ENCODE measurements at places on chromosomes 16 and 17.
A peak's percentile ranks its signal among the peaks of the same experiment; 100 is the strongest.

DNA sequence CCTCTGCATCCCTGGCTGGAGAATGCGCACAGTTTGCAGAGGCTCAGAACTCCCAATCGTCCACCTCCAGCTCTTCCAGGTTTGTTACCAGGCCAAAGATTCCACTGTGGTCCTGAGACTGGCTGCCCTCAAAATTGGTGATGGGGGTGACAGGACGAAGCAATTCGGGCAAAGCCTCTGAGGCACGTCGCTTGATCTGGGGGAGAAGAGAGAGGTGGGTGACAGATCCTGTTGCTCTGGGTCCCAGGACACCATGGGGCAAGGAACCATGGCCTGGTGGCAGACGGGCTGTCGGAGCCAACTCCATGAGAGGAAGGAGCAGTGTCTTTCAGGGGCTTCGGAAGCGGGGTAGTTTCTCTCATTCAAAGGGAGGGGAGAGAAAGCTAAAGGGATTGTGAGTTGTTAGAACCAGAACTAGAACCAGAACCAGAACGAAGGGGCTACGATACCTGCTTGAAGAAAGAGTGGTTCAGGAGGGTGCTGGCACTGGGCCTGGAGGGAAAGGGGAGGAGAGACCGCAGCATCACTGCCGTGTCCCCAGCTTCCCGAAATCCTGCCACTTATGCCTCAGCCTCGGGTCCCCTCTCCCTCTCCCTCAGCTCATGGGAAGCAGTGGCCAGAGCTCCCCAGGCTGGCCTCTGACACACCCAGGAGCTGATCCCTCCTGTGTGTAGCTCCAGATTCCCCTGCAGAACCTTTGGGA lies 3.8 kb upstream of the LIMD2 start:
- DNase-seq = no peak

GRCh38 chr16:11140466-11140865 lies 115.5 kb downstream of the SOCS1 start:
- DNase-seq = no peak

DNA sequence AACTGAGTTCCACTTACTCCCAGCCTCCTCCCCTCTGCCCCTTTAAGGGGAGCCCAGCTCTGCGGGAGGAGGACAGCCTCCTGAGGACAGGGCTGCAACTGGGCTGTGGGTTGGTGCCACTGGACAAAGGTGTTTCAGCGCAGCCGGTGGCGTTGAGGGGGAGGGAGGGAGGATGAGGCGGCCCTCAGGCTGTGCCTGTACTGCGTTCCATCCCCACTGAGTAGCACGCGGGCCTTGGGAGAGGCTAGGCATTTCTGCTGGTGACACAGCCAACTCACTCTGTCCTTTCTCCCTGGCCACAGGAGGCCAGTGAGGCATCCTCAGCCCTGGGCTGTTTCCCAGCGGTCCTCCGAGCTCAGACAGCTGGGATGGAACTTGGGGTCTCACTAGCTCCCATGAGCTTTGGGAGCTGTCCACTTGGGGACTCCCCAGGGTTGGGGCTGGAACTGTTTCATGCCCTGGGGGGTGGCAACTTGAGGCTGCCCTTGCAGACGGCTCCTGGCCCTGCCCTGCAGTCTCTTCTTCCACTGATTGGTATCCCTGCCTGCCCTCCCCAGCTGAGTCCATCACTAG lies 70.5 kb downstream of the MPRIP start:
- DNase-seq = no peak

DNA sequence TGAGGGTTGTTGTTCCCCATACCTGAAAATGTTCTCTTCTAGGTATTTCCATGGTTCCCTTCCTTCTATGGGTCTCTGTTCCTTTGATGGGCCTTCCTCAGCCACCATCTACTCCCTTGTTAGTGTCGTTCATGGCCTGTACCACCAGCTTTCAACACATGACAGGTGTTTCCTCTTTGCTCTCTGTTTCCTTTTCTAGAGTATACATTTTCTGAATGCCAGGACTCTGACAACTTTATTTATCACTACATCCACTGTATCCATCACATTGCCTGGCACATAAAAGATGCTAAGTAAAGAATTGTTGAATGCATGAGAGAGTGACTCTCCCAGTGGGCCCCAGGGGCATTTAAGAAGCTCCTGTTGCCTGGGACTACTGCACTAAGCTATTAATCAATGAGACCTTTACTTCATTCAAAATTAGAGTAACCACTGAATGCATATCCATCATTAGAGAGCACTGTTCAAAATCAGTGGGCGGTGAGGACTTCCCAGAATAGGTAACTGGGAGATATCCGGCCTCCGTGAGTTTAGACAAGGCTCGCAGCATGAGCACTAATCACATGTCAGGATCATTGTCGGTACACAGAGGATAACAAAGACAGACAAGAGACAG lies 255.0 kb downstream of the CBLN1 start:
- DNase-seq = peak; percentile 2

GRCh38 chr17:40903129-40903847 lies 18.2 kb upstream of the KRT20 start:
- no peak for DNase-seq

- peak; percentile 61 for DNase-seq
These were observed 41.5 kb downstream of the TK2 start for GRCh38 chr16:66508248-66508913.

DNA sequence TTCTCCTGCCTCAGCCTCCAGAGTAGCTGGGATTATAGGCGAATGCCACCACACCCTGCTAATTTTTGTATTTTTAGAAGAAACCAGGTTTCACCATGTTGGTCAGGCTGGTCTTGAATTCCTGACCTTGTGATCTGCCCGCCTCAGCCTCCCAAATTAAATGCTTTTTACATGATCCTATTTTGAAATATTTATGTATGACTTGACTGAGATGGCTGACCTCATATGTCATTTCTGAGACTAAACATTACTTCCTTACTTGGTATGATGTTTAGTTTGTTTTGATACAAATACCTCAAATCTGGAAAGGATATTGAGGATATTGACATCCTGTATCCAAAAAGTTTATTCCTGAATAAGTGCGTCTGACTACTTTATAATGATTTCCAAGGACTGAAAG lies 11.9 kb downstream of the CALCOCO2 start:
- DNase-seq = no peak

- DNase-seq = no peak
These were observed 1.6 kb upstream of the ODF4 start for GRCh38 chr17:8337802-8338752.

DNA sequence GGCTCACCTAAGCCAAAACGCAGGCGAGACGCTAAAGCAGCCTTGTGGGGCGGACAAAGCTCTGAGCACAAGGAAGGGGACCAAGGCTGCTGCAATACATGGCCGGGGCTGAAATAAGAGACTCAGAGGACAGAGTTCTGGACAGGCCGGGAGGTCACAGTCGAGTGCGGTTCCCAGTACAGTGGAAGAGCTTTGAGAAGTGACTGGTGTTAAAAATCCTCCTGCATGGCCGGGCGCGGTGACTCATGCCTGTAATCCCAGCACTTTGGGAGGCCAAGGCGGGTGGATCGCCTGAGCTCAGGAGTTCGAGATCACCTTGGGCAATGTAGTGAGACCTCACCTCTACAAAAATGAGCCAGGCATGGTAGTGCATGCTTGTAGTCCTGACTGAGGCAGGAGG lies 10.5 kb downstream of the TTYH2 start:
- DNase-seq = no peak

DNA sequence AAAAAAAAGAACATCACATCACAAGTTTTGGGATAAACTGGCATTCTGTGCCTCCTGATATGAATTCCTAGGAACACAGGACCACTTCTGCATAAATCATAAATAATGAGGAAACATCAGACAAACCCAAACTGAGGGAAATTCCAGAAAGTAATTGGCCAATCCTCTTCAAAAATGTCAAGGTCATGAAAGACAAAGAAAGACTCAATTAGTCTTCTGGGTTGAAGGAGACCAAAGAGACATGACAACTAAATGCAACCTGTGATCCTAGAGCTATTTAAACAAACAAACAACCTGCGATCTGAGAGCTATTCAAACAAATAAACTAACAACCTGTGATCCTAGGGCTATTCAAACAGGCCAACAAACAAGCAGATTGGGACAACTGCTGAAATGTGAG lies 144.3 kb downstream of the VPS53 start:
- no peak for DNase-seq

- no peak for DNase-seq
These were observed 137.1 kb upstream of the ELAC2 start for GRCh38 chr17:13154930-13155329.

DNA sequence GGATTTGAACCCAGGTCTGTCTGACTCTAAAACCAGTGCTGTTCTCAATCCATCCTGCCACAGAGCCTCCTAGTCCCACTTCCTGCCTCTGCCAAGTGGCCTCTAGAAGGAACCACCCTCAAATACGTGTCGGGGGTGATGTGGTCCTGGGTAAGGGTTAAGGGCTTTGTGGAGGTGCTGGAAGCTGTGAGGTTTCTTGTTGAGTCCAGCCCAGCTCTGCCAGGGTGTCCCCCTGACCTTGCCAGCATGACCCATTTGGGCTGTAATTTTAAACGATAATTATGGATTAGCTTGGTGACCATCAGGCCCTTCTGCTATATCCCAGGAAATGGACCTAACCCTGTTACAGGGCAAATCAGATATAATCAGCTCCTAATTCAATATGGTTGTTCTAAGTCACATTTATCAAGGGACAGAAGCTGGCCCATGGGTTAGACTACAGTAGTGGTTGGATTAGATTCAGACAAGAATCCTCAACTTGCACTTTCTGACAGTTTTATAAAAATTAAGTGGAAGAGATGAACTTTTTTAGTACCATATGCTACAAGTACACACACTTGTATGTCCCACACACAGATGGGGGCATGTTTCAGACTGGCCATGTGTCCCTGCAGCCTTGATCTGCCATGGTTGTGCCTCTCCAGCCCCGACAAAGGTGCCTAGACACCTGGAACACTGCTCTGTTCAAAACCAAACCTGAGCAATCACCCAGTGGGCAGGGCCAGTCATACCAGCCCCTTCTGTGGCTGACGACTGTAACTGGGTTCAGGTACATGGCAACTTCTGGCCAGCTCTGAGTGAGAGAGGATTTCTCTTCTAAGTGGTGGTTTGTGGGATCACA lies 48.0 kb downstream of the SMPD3 start:
- DNase-seq = no peak

DNA sequence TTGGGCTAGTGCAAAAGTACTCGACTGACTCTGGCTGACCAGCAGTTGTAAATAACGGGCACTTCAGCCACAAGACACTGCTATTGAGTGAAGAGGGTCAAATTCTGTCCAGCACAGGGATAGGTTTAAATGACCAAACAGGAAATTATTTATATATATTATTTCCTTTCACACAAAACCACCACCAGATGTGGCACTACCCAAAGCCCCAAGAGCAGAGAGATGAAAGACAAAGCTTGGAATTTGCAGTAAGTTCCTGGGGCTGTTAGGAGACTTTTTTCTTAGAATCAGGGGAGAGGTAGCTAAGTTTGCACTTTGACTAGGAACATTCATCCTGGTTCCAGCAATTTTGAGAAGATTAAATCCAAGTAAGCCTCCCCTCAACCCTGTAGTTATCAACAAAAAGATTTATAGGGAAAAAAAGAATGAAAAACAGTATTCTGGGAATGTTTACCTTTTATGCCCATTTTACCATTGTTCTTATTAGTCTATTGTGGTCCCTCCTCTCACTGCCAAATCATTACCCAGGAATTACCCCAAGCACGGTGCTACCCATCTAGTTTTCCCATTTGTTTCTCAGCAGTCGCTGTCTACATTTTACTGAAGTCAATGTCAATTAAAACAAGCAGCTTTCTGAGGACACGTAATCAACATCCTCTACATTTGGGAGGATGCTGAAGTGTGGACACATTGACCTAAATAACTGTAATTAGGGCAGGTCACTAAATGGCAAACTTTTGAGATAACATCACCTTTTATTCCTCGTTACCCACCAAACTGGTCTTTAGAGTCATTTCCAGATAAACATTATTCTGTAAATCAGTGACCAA lies 43.5 kb downstream of the GRB7 start:
- DNase-seq = no peak

DNA sequence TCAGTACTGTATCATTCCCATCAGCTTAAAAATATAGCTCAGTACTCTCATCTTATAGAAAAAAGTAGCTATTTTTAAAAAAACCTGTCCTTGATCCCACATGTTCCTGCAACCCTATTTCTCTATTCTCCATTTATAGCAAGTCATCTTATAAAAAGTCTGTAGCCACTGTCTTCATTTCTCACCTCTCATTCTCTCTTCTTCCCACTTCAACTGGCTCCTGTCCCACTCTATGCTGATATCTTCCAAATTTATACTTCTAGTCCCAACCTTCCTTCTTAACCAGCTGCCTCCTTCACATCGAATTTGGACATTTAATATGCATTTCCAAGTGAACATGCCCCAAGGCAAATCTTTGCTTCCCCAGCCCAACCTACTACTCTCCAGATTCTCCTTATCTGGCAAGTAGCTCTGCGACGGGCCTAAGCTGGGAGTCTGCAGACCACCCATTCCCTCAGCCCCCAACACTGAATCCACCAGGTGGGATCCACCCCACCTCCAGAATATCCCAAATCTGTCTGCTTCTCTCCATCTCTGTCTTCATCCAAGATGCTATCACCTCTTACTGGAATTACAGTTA lies 52.0 kb upstream of the TANC2 start:
- DNase-seq = no peak

DNA sequence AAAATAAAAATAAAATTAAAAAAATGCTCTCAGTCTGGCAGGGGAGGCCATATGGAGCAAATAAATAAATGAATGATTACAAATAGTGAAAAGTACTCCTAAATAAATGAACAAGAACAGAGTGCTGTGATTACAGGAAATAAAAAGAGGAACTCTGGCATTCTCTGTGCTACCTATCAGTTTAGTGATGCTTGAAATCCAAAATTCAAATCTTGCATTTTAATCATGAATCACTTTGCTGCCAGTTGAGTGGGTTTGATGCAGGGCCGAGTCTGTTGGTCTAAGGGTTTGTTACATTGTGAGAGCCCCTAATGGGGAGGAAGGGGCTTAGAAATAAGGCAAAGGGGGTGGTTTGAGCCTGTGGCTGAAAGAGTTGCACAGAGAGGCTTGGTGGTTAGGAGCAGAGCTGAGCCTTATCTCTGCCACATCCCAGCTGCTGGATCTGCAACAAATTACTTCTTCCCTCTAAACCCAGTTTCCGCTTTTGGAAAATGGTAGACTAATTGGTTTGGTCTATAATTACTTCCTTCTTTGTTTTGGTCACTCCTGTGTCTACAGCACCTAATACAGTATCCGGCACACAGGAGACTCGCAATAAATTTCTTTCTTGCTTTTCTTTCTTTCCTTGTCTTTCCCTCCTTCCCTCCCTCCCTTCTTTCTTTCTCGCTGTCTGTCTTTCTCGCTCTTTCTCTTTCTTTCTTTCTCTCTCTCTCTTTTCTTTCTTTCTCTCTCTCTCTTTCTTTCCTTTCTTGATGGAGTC lies 6.3 kb upstream of the ABCC1 start:
- no peak for DNase-seq

- DNase-seq = no peak
These were observed 554 bp downstream of the MTSS2 start for GRCh38 chr16:70685061-70685937.

GRCh38 chr17:10033959-10034358 lies 128.9 kb upstream of the RCVRN start:
- peak; percentile 75 for DNase-seq

Measured in coronary artery (tissue), 2 donors.